ENCODE measurements at places on chromosomes 2 and 18. TPM values are rescaled to one million over a fixed set of nuclear protein-coding genes. Genes with fewer than 3 reads are reported as not detected.

DNA sequence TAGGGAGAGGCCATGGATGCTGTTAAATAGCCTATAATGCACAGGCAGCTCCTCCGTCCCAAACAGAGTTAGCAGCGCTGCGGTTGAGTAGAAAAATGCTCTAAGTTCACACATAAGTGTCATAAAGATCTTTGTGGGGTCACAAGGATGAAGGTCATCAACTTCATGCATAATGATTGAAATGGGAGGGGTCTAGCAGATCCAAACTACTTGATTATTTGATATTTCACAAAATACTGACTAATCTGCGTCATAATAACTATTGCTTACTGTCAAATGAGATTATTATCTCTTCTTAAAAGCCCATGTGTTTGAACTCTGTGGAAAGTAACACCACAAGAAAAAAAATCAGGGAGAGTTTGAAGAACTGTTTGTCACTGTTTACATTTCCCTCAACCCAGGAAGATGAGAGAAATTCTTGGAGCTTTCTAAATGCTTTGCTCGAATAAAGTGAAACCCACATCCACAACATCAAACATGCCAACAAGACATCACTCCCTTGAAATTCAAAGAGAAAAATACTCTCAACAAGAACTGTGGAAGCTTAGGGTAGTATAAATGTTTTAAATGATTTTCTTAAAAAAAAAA is 50.5 kb upstream of the CREB1 start:
- no peak for DNase-seq

TTC39C gene
- total RNA-seq: 54.8 TPM

DNA sequence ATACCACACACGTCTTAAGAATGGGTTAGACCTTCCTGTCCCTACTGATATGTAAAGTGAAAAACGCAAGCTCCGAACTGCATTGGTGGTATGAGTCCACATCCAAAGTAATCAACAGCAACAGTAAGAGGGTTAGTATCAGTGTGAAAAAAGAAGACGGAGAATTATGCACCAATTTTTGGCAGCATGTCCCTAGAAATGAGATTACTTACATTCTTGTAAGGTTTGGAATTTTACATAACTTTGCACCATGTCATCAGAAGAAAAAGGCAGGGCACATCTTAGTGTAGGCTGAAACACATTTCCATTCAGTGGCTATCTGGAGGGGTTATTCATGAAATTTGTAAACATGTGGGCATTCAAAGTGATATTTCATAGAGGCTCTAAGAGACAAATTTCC is 88.2 kb downstream of the LONRF2 start:
- DNase-seq: no peak

- DNase-seq: no peak
Observed at GRCh38 chr2:27973592-27973991, 83.1 kb downstream of the BABAM2 start.

ARPC2 gene
- 509 TPM for total RNA-seq

DNA sequence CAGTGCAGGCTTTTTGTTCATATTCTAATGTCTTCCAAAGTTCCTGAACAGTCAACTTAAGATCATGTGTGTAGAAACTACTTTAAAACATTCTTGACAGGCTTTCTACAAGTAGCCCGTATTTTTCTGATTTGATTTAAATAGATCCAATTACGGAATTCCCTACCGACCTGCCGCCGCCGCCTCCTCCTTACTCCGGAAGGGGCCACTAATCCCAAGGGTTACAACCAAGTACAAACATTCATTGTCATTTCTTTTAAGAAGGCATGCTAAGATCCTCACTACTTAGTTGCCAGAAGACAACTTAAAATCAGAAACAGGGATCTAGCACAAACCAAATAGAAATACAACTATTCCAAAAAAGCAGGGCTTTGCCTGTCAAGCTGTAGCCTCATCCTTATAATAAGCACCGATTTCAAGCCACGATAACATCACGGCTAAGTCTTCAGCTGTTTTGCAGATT is 784 bp downstream of the WDR33 start:
- DNase-seq: no peak
